A549 treated with RU486 at 1 μM for 4 hours (cell line): ENCODE measurements at places on chromosomes 7 and 10. TPM values are rescaled to one million over a fixed set of nuclear protein-coding genes. Genes with fewer than 3 reads are reported as not detected.

The TLX1 gene
- not detected in 5 replicates for total RNA-seq

The CNNM1 gene
- 19.0 to 23.8 TPM (median 22.6 TPM) in 5 replicates for total RNA-seq

The SPDYE1 gene
- not detected in 5 replicates for total RNA-seq

The DPP6 gene
- not detected in 5 replicates for total RNA-seq

The SLC18A2 gene
- total RNA-seq: not detected in 5 replicates

The JCAD gene
- total RNA-seq: 7.7 to 8.7 TPM (median 7.7 TPM) in 5 replicates

The CNTNAP2 gene
- 0.02 to 0.03 TPM (median 0.02 TPM) in 3 of 5 replicates, not detected in the others for total RNA-seq

The GIMAP8 gene
- total RNA-seq: not detected in 5 replicates

The HKDC1 gene
- 15.2 to 21.3 TPM (median 17.1 TPM) in 5 replicates for total RNA-seq

The WNT16 gene
- 0.02 TPM in 1 of 5 replicates, not detected in the others for total RNA-seq

The NANOS1 gene
- 2.1 to 3.8 TPM (median 2.8 TPM) in 5 replicates for total RNA-seq

The AKR1D1 gene
- not detected in 5 replicates for total RNA-seq

The TAS2R3 gene
- not detected in 5 replicates for total RNA-seq

The MTPN gene
- total RNA-seq: 63.2 to 125 TPM (median 122 TPM) in 5 replicates

The PTPRZ1 gene
- not detected in 5 replicates for total RNA-seq

The PON1 gene
- 0.44 to 1.0 TPM (median 0.66 TPM) in 5 replicates for total RNA-seq

The C7orf33 gene
- total RNA-seq: not detected in 5 replicates
